ENCODE measurements at places on chromosomes 12 and 14. TPM values are rescaled to one million over a fixed set of nuclear protein-coding genes. Genes with fewer than 3 reads are reported as not detected.

SOX5 gene
- total RNA-seq = 11.9 TPM

GRCh38 chr12:71546322-71546861, 106.8 kb downstream of the LGR5 start:
- H3K27me3 ChIP-seq = no peaks in the 10 kb centered on the region
- H3K4me1 ChIP-seq = no peaks in the 10 kb centered on the region
- H3K36me3 ChIP-seq = no peaks in the 10 kb centered on the region
- H3K4me3 ChIP-seq = no peak overlapping the region
- H3K27ac ChIP-seq = no peak overlapping the region

GRCh38 chr12:130334937-130335336, 2.8 kb upstream of the PIWIL1 start:
- H3K4me1 ChIP-seq = peaks cover 11% of the 10 kb centered on the region
- no peaks in the 10 kb centered on the region for H3K36me3 ChIP-seq
- DNase-seq = no peak
- peaks cover 4% of the 10 kb centered on the region for H3K27me3 ChIP-seq
- no peak overlapping the region for H3K4me3 ChIP-seq

CACNA1C gene
- total RNA-seq = 5.2 TPM

DNA sequence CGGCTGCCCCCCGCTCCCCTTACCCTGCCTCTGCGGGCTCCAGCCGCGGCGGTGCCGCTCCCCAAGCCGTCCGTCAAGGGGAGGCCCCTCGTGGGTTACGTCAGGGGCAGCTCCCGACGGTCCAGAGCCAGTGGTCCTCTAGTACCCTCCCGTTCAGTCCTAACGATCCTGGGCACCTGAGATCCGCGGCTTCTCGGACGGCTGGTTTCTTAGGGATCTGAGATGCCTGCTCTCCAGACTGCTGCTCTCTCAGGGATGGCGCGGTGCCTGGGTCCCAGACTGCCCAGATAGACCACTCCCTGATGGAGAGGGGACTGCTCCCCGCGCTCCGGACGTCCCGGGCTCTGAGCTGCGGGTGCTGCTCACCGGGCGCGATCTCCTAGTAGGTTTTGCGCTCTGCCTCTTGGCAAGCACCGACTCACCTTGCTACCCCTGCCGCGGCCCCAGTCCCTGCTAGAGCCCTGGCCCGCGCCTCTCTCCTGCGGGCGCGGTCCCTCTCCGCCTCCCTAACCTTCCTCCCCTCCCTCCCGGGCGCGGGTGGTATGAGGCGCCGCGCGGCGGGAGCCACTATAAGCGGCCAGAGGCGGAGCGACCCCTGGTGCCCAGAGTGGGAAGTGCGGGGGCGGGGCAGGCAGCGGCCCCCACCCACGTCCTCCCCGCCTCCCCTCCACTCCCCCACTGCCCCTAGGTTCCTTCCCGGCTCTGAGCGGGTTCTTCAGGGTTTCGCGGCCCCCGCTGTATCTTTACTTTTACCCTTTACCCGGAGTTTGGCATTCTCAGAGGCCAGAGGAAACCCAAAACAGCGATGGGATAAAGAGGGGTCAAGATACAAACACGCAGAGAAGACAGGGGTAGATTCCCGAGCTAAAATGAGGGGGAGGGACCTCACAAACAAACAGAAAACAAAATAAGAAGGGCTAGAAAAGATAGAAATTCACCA, at the start of gene C1QL4:
TSS of gene C1QL4 (minus strand) at position 544 of the 940 bp plus-strand sequence. CDS start 711 bp downstream, outside the sequence.
- peaks cover 42% of the 10 kb centered on the region for H3K27me3 ChIP-seq
- H3K4me3 ChIP-seq = no peak within 1 kb of the TSS
- DNase-seq = peak; percentile 98
- no peak within 1 kb of the TSS for H3K27ac ChIP-seq
- H3K4me1 ChIP-seq = peaks cover 21% of the 10 kb centered on the region
- H3K36me3 ChIP-seq = no peaks in the 10 kb centered on the region

Data from upper lobe of left lung (tissue), 6 donors.